ENCODE measurements at places on chromosomes 11 and 22.

DNA sequence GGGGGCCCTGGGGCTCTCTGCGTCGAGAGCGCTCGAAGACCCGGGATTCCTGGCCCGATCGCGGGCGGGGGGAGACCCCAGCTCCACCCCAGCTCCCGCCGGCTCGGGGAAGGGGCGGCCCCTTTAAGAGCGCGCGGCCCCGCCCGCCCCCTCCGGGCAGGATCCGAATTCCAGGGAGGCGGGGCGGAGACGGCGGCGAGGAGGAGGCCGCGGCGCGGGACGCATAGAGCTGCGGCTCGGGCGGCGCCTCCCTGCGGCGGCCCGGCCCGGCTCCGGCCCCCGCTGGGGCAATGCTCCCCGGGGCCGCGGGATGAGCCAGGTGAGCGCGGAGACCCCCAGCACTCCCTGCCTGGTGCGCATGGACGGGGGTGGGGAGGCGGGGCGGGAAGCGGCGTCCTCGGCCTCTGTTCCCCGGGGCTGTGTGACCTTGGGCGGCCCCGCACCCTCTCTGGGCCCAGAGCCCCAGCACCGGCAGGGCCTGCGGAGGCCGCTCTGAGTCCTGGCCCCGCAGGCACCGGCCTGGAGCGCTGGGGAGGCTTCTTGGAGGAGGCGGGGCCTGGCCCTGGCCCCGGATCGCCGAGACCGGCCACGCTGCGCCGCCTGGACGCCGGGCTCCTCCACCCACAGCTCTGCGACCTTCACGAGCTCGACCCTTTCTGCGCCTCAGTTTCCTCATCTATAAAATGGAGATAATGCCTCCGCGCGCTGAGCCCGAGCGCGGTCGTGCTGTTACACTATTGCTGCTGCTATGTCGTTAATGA, 565 bp downstream of the GAS2L1 start:
- DNase-seq: peak; percentile 69

DNA sequence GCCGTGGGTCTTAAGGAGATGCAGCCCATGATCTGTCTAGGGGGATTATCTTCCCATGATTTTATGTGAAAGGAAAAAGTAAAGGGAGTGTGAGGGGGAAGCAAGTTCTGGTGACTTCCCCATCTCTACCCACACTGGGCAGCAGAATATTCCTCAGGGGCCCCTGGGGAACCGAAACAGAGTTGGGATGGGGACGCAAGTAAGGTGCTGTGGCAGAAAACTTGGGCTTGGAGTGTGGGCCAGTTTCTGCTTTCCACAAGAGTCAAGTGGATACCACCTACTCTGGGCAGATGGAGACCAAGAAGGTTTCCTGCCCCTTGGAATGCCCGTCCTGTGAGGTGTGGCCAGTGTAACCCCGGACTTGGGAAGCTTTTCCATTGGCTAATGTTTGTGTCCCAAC, 64.4 kb downstream of the SGSM3 start:
- DNase-seq: no peak

DNA sequence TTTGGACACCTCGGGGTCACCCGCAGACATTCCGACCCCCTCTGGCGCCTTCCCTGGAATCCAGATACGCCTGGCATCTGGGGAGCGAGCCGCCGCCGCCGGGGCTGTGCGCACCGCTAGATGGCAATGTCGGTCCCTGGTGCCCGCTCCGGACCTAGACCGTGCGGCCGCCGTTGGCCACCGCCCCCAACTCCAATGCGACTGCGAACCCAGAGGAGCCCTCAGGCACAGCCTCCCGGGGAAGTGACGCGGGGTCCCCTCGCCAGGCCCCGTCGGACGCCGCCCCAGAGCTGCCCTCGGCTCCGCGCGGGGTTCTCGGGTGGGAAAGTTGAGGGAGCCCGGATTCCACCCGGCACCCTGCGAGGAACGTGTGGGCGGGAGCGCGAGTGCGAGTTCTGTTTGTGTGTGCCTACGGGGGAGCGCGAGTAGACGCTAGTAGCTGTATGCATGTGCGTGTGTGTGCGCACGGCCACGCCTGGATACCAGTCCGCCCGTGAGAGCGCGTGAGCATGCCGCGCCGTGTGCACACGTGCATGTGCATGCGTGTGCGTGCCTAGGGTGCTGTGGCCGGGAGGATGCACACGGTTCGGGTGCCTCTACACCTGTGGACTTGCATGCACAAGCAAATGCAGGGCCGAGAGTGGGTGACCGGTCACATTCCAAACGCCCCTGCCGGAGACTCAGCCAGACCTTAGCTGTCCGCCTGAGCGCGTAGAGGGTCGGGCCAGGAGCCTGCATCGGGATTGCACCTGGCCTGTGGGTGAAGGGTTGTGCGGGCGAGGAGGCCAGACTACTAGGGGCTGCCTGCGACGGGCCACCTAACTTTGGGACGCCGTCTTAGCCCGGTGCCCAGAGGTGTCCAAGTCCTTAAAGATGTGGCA, 1.9 kb downstream of the CHRM4 start:
- DNase-seq: peak; percentile 43

DNA sequence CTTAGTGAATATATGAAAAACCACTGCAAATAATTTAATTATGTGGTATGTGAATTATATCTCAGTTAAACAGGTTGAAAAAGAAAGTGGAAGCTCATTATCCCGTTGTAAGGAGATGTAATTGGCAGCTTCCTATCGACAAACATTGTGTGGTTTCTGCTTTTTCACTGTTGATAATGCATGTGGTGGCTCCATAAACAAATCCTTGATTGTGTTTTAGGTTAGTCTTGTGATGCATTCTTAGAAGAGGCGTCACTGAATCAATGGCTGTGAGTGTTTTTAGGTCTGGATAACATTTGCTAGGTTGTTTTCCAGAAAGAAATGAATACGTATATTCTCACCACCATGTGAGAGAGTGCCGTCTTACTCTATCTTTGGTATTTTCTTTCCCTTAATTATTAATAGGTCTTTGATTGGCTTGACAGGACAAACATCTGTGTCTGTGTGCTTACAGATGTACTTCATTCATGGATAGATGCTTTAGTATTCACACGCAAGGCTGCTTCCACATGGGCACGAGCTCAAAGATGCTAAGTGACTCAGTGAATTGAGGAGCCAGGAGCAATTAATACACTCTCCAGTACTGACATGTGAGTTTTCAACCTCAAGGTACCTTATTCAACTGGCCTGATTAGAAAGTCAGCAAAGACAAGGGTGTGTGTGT, 166.7 kb downstream of the TBC1D22A start:
- DNase-seq: peak; percentile 59

DNA sequence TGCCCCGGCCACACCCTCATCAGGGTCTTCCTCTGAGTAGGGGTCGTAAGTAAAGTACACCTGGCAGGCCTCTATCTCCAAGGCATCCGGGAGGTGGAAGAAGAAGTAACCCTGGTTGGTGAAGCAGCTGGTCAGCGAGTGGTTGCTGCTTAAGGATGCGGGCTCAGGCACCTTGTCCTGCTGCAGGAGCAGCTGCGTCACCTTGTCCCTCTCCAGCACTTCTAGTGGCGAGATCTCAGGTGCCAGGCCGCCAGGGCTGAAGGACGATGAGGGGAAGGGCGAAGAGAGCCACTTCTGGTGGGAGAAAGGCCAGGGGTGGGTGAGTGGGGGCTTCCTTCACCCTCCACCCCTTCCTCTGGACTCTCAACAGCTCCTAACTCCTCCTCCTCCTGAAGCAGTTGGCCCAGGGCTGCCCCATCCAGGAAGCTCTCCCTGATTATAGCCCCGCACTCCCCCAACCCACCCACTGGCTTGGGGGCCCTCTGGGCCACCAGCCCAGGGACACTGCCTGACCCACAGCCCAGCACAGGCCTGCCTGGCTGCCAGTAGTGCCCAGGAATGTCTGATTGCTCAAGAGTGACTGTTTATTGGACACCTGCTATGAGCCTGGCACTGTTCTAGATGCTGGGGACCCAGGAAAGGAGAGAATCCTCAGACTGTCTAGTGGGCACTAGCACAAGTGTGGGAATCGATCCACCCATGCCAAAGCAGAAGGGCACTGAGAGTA, 19.2 kb upstream of the TMPRSS6 start:
- no peak for DNase-seq

- no peak for DNase-seq
These were observed 16.5 kb downstream of the PRPF19 start for GRCh38 chr11:60889869-60890311.

DNA sequence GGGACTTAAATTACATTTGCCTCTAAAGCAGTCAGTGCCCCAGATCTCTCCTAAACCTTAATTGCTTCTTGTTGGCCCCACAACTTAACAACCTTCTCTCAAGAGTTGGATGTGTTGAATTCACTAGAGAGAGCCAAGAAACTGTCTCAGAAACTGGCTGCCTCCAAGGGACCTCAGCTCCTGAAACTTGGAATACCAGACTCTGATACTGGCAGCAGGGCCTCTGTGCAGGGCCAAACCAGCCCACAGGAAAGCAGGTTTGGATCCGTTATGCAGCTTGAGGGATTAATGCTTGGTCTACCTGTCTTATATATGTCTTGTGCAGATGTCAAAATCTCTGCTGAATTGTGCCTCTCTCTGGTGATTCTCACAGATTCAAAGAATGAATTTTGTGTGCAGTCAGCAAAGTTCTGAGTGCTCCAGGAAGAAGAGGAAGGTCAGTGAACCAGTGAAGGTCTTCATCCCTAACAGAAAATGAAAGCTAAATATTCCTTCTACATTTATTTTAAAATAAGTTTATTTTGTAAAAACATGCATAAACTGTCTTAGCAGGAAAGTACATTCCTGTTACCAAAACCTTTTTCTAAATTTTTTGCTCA, 70.8 kb downstream of the LIF start:
- DNase-seq: no peak

- no peak for DNase-seq
These were observed 4.2 kb downstream of the MUC5B start for GRCh38 chr11:1226986-1227550.

DNA sequence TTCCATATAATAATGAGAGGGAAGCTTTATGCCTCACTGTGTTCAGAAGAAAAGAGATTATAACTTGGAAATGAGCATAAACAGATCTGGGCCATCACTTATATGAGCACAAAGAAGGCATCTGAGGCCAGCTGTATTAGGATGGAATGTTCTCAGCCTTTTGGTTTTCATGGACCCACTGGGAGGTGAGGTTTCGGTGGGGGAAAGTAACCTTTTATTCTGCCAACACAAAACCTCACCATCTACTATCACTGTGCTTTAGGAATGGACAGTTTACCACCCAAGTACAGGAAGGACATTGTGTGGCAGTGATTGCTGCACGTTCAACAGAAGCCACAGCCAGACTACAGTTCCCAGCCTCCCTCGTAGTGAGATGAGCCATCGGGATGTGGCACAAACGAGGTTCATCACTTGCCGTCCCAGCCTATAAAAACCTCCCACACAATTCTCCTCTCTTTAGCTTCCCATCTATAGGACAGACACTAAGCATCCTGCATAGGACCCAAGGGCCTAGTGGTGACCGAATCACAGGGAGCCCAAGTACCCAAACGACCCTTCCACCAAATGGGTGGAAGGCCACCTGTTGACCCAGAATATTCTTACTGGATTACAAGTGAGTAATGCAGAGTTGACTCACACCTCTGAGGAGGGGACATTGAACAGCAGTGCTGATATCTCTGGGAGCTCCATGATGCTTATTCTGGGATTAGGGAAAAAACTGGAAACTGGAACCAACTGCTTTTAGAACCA, 121.5 kb upstream of the RAG2 start:
- DNase-seq: no peak

DNA sequence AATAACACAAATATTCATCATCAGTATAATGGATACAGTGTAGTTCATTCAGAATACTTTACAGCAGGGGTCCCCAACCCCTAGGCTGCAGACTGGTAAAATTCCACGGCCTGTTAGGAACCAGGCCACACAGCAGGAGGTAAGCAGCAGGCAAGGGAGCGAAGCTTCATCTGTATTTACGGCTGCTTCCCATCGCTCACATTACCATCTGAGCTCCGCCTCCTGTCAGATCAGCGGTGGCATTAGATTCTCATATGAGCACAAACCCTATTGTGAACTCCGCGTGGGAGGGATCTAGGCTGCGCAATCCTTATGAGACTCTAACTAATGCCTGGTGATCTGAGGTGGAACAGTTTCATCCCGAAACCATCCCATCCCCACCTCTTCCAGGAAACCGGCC, 125.1 kb downstream of the SERGEF start:
- peak; percentile 38 for DNase-seq

All from fibroblast of upper back skin (primary cell).